ENCODE measurements at places on chromosomes 7 and 10.

GRCh38 chr7:18495412-18496340, at the start of gene HDAC9:
HDAC9 (plus strand) TSS chr7:18495749; CDS start chr7:18496303, 554 bp downstream.
- DNase-seq, result peak; percentile 33

DNA sequence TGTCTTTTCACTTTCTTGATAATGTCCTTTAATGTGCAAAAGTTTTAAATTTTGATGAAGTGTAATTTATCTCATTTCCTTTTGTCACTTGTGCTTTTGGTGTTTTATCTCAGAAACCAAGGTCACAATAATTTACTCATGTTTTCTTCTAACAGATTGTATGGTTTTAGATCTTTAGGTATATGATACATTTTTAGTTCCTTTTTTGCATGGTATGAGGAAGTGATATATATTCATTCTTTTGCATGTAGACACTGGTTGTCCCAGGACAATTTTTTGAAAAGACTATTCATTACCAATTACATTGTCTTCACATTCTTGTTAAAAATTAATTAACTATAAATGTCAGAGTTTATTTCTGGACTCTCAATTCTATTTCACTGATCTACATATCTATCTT, 39.8 kb upstream of the GPR22 start:
- DNase-seq, result no peak

DNA sequence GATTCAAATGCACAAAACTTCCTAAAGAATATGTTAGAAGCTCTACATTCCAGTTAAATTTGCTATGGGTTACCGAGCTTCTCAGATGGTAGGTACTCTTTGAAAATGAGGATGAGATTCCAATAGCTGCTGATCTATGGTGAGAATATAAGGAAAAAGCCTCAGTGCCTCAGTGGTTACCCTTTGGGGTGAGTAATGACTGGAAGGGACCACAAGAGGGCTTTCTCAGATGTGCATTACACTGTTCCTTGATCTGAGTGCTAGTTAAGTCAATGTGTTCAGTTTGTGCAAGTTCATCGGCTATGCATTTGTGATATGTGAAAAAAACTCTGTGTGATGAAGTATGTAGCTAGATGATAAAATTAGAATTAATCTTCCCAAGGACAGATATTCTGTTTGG, 3.5 kb downstream of the NRCAM start:
- DNase-seq, result peak; percentile 31

DNA sequence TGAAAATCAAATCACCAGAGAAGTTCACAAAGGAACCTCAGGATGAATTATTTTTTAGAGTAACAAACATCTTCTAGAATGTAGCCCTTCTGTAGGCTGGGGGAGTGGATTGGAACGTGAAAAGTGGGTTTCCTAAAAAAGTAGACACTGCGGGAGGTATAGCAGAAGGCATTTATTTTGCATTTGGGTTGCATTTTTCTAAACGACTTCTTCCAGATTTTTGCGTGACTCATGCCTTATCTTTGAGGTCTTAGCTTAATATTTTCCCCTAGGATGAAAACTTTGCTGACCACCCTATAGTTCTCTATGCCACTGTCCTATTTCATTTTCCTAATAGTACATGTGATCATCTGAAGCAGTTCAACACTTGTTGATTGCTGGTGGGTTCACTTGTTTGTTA, 112.7 kb upstream of the JCAD start:
- peak; percentile 77 for DNase-seq

DNA sequence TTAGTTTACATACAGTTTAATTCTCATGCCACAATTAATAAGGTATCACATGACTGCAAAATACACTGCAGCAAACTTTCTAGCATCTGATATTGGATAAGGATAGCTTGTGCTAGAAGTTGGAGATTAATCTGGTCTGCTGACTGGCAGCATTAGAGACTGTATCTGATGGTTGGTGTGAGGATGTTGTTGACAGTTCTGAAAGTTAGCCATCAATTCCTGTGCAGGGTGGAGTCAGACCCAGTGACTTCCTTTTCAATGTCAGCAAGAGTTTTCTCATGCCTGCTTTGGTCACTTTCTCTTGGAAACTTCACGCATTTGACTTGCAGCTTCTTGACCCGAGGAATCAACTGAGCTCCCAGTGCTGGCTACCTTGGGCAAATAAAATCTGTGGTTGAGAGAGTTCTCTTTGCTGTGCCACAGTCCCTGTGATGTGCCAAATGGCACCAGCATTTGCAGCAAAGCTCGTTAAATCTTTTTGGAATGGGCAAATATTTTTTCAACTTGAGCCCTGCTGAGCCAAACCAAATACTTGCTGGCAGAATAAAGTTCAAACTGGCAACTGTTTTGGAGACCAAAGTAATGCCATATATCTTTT, 233.0 kb downstream of the TRIL start:
- DNase-seq, result no peak

- DNase-seq, result peak; percentile 45
Measured at GRCh38 chr7:78083476-78084120, 285.0 kb downstream of the PHTF2 start.

- peak; percentile 80 for DNase-seq
Measured at GRCh38 chr7:47536661-47537611, 45.0 kb downstream of the TNS3 start.

GRCh38 chr10:118969014-118969413, 60.5 kb upstream of the NANOS1 start:
- no peak for DNase-seq
